ENCODE measurements at places on chromosomes 6 and 20.

DNA sequence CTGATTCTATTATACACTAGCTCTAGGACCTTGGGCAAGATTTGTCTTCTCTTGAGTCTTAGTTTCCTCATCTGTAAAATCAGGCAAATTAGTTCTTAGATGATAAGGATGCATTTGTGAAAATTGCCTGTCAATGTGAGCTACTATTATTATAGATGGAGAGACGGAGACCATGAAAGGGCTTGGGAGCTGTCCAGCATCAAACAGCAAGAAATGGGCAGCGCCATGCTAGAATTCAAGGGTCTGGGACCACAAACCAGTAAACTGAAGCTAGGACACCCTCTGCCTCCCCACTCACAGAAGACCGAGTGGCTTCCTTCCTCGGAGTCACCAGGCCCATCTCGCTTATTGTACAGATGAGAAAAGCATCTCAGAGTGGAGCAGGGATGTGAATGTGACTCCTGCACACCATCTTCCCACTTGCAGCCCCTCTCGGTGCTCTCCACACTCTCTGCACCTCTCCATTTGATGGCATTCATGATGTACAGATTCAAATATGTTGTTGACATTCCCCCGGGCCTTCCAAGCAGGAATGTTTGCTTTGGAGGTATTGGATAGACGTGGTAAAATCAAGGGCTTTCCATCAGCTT, 24.1 kb upstream of the BPIFA3 start:
- DNase-seq, result no peak

DNA sequence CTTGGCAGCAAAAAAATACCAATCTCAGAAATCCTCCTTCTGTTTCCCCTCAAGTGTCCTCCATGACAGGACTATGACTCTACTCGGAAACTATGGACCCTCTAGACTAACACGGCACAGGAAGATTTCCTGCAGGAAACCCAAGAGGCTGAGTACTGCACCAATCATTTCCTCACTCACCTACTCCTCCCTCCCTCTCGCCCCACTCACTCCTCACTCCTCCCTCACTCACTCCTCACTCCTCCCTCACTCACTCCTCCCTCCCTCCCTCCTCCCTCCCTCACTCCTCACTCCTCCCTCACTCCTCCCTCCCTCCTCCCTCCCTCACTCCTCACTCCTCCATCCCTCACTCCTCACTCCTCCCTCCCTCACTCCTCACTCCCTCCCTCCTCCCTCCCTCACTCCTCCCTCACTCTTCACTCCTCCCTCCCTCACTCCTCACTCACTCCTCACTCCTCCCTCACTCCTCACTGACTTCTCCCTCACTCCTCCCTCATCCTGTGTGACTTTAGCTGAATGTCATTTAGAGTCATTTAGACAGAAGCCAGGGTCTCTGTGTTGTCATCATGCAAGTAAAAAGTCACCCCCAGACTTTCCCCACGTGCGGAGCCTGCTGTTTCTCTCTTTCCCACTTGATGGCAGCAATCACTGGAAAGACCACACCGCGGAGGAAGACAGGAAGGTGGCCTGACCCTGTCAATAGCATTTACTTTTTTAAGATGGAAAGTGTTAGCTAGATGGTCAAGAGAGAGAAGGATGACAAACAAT, 226.8 kb upstream of the PDE10A start:
- no peak for DNase-seq

DNA sequence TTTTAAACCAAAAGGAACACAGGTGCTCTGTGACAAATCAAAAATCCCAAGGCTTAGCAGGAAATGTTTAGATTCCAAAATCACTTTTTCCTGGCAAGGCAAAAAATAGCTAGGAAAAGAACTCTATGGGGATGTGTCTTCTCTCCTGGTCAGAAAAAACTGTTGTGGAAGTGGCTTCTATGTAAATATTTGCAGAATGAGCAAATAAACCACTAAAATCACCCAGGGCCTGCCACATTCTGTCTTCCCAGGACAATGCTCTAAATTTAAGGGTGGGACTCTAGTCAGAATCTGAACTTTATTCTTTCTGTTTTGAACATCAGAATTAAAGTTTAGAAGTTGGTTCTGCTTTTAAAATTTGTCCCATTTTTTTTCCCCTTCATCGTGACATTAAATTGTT, 29.3 kb downstream of the GCM1 start:
- DNase-seq, result no peak

GRCh38 chr20:47276851-47277534, 79.5 kb downstream of the ZMYND8 start:
- no peak for DNase-seq

DNA sequence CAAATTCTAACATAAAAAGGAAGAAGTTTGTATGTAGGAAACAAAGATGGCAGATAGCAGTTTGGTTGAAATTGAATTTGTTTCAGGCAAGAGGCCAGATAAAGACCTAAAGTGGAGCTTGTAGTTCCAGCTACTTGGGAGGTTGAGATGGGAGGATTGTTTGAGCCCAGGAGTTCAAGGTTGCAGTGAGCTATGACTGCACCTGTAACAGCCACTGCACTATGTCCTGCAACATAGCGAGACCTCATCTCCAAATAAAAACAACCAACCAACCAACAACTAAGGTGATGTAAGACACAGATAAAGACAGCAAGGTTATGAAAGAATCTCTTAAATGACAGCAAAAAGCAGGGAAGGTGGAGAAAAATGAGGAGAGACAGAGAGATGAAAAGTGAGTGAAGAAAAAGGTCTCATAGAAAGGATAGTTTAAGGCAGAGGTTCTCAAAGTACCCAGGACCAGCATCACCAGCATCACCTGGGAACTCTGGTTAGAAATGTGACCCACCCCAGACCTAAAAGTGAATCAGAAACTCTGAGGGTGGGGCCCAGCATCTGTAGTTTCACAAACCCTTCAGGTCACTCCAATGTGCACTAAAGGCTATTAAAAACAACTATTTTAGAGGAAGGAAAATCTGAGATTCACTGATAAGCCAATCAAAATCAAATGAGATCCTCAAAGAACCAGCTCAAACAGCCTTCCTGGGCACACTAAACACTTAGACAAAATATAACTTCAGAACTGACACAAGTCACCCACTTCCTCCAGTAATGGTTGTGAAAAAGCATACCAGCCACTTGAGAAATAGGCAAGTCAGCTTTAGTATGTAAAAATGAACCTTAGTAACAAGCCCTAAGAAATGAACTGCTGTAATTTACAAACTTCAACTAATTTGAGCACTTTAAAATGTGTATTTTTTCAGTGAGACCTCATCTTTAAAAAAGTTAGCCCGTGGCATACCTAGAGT, 57.6 kb downstream of the FAM184A start:
- DNase-seq, result no peak

DNA sequence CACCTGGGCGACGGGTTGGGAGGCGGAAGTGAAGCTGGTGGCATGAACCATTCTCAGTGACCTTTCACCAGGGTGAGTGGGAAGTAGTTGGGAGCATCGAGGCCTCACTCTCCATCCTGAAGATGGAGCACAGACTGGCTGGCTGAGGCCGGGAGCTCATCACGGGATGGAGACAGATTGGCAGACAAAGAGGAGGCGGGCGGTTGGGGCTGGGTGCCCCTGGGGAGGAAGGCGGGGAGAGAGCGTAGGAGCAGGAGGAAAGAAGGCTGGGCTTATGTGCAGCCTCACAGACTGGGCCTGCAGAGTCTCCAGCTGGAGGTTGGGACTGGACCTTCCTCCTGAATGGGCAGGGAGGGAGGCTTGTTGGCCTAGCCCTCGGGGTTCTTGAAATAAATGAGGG, 44.2 kb upstream of the SCRT2 start:
- DNase-seq, result no peak

- no peak for DNase-seq
Measured at GRCh38 chr20:51369503-51369902, 173.0 kb downstream of the NFATC2 start.

- DNase-seq, result no peak
Measured at GRCh38 chr6:138157986-138158638, 3.6 kb upstream of the ARFGEF3 start.

GRCh38 chr6:15509335-15509933, 153.4 kb downstream of the DTNBP1 start:
- DNase-seq, result no peak

DNA sequence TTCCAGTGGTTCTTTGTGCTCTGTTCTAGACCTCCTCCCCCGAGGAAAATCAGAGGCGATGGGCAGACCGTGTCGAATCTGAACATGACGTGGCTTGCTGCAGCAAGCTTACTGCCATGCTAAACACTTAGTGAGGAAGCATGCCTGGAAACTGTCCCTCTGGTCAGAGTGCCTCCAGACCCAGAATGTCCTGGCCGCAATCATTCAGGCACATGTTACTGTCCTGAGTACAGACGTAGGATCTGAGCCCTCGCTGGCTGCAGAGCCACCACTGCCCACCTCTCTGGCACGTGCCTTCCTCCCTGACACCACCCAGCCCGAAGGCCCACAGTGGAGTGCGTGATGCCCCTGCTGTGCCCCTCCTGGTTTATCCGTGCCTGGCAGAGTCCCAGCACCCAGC, 163.6 kb downstream of the SYNDIG1 start:
- no peak for DNase-seq

- DNase-seq, result no peak
Measured at GRCh38 chr6:113017353-113017752, 670.2 kb downstream of the RFPL4B start.

- no peak for DNase-seq
Measured at GRCh38 chr6:4169028-4169789, 33.8 kb upstream of the ECI2 start.

All from activated CD8-positive, alpha-beta memory T cell treated with anti-CD3 and anti-CD28 coated beads, Interleukin-2, amount 50 U/mL, for 48 hours (primary cell).